ENCODE measurements at places on chromosomes 5 and 9.

DNA sequence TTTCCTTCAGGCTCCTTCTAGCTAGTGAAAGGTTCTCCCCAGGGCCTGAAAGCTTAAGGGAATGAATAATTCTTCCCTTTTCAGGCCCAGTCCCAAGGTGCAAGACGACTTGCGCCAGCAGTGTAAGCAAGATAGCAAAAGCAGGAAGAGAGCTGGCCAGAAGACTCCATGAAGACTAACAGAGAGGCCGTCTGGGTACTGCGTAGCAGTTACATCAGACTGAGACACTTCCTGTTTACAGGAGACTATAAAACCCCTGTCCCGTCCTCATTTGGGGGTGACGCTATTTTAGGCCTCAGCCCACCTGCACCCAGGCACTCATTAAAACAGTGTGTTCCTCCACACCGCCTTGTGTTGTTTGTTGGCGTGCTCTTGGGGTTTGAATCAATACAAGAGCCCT is 90.7 kb upstream of the MOCS2 start:
- DNase-seq, result no peak

GRCh38 chr5:111117136-111117535 is 25.0 kb downstream of the WDR36 start:
- no peak for DNase-seq

DNA sequence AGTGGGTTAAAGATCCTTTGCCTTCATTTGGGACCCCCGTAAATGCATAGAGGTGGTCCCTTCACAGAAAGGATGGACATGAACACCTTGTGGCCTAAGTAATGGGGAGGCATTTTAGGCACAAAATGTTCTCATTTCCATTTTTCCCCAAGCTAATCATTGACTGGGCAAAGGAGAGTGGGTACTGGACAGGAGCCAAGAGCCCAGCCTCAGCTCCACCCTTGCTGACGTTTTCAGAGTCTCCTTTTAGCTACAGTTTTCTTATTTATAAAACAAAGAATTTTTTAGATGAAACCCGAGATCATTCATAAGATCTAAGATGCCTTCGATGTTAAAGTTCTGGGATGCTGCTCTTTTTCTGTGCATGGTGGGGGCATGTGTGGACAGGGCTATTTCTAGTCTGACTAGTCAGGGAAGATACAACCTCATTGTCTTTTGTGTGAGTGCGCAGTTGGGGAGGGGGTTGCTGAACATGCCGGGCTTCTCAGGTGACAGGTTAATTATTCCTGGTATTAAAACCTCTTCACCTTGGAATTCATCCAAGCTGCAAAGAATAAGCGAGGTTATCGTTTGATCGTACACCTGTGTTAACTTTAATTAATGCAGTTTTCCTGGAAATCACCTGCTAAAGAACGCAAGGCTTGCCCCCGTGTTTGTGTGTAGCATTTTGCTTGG is 48.4 kb downstream of the ADAMTS16 start:
- DNase-seq, result no peak

GRCh38 chr9:114416290-114416689 is 28.5 kb upstream of the AKNA start:
- no peak for DNase-seq

DNA sequence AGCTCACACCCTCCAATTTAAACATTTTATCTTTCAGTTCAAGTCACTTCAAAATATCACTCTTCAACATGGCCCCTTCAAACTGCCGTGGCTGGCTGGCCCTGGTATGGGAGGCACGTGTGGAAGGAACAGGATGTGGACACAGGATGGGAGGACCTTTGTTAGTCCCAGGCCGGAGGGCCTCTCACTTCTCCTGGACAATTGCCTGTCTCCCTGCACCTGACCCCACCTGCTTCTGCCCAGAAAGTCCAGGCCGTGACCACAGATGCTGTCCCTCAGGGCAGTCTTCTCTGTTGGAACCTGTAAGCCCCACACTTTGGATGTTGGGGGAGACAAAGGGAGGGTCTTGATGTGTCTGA is 19.4 kb downstream of the AMBP start:
- no peak for DNase-seq

DNA sequence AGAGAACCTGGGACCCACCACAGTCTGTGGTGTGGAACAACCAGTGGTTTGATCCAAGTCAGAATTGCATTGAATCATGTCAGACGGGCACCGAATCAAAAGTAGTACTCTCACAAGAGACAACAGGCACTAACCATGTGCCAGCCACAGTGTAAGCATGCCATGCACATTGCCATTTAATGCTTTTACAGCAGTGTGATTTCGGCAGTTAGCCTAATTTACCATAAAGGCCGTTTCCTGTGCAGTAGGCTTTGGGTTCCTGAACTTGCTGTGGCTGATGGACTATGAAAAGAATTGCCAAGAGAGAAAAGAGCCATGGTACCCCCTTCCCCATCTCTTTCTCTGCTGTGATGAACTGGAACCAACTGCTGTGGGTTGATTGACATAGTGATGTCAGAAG is 540.6 kb downstream of the EBF1 start:
- peak; percentile 26 for DNase-seq

- DNase-seq, result no peak
Observed at GRCh38 chr9:3515405-3515804, 10.4 kb downstream of the RFX3 start.

DNA sequence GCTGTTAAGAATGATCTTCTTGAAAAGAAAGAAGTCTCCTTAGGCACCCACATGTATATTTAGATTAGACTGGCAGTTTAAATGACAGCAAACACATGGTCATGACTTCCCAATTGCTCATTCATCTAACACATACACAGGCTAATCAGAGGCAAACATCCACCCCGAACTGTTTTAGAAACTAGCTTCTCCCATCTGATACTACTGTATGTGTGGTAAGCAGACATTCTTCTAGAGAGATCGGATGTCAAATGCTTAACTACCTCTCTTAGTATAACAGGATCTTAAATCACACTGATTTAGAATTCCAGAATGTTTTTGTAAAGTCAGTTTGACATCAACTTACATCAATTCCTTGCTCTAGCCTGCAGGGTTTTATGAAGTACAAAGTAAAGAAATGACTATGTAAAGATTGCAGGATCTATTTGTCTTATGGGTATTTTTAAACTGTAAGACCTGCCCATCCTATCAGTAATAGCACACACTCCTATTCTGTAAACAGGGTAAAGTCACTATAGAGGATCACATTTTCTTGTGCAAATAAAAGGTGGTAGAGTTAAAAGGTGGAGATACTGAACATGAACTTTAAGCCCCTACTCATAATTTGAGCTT is 239.7 kb downstream of the MLLT3 start:
- DNase-seq, result peak; percentile 24

DNA sequence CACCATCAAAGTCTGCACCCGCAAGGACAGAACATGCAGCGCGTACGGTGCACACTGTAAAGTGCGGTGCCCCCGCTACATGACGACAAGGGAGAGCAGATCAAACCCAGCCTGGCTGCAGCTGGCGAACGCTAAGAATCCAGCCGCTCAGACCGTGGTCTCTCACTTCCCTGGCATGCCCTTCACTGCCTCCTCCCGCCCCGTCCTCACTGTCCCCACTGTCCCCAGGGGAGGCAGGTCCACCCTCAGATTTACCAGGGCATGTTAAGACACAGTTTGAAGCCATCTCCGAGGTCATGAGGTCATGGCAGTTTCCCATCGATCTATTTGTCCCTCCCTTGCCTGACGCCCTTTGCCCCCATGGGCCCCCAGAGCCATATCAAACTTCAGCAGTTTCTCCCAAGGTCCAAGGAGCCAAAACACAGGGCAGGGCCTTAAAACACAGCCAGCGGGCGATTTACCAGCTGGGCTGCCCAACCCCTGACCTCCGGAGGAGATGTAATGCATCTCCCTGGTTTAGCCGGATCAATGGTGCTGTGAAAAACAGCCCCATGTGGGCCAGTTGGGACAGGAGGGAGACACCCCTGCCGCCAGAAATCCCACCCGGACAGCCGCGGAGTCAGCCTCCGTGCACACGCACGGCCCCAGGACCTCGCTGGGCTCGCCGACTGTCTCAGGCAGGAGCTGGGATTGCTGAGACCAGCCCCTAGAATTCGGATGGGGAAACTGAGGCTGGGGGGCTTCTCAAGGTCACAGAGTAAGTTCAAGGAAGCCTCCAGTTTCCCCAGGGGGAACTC is 52.3 kb upstream of the FUBP3 start:
- DNase-seq, result no peak

GRCh38 chr9:18564018-18564880 is 90.3 kb downstream of the ADAMTSL1 start:
- DNase-seq, result no peak

- no peak for DNase-seq
Observed at GRCh38 chr5:160287378-160288051, 24.8 kb downstream of the CCNJL start.

GRCh38 chr9:104861397-104861796 is 66.6 kb downstream of the ABCA1 start:
- DNase-seq, result no peak

GRCh38 chr5:54518818-54519508 is 1.4 kb downstream of the SNX18 start:
- no peak for DNase-seq

GRCh38 chr9:6855860-6856259 is 98.1 kb downstream of the KDM4C start:
- no peak for DNase-seq

DNA sequence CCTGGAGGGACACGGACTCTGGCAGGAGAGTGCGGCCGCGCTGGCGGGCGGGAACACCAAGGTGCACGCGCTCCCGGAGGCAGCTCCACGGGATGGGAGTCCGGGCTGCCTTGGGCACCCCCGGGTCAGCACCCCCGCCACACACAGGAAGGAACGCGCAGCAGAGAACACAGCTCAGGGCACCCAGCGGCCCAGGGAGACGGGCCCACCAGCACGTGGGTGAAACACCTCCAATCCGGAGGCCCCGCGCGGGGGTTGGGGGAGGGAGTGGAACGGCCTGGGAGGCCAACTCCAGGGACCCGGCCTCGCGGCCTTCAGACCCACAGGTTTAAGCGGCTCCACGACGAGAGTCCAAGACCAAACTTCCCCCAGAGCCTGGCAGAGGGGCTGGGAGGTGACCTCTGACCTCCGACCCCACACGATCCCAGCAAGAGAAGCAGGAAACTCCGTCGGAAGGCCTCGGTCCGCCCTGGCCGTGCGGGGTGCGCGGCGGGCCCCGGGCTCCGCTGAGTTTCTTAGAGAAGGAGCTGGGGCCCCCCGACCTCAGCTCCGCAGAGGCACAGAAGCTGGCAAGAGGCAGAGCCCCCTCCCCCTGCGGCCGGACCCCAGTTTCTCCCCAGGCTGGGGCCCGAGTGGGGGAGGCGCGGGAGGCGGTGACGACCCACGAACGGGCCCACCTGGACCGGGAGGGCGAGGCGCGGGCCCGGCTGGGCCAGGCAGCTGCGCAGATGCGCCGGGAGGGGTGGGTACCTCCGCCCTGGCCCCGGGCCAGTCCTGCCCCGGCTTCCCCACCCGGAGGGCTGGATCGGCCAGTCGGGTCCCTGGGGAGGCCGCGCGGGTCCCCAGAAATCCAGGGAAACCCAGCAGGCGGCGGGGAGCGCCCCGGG is 851 bp downstream of the NACC2 start:
- DNase-seq, result no peak

- DNase-seq, result no peak
Observed at GRCh38 chr9:134768709-134769351, 111.8 kb upstream of the FCN2 start.

DNA sequence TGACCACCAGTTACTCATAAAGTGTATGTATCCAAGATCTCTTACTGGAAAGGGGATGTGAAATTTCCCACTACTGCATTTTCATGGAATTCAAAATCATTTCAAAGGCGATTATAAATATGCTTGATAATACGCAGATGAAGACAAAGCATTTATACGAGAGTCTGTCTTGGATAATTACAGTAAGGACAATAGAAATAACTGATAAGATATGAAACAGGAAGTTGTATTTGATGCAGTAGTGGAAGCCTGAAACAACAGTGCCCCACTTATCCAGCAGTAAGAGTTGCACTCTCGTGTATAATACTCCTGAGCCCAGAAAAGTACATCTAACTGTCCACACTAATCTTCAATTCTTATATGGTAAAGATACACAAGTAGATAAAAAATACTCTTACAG is 188.7 kb upstream of the POU5F2 start:
- no peak for DNase-seq

DNA sequence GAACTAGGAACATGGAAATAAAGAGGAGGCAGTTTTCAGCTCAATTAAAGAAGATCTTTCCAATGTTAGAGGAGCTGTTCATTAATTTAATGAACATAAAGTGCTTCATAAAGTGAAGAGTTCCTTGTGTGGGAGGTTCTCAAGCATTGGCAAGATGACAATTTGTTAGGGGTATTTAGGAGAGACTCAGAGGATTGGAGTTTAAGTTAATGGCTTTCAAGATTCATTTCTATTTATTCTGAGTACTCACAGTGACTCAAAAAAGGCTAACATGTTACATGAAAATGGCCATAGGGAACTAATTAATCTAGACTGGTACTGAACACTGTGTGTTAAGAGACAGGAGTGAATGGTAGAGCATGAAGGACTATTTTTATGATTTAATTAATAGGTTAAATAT is 55.4 kb upstream of the CDH12 start:
- DNase-seq, result no peak

DNA sequence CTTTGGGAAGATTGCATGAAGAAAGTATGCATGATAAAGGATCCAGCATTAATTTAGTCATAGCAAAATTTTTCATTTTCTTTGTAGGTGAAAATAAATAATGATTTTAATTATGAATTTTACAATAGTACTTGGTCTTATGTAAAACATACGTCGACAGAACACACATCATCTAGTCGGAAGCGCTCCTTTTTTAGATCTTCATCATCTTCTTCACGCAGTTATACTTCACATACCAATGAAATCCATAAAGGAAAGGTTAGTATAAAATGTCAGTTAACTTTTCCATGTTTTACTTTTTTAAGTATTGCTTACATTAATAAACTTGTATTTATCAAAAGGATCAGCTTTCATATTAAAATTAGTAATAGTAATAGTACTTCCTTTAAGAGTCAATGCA is 35.8 kb downstream of the C7 start:
- no peak for DNase-seq

GRCh38 chr5:140355546-140355945 is 4.4 kb upstream of the SLC4A9 start:
- no peak for DNase-seq

DNA sequence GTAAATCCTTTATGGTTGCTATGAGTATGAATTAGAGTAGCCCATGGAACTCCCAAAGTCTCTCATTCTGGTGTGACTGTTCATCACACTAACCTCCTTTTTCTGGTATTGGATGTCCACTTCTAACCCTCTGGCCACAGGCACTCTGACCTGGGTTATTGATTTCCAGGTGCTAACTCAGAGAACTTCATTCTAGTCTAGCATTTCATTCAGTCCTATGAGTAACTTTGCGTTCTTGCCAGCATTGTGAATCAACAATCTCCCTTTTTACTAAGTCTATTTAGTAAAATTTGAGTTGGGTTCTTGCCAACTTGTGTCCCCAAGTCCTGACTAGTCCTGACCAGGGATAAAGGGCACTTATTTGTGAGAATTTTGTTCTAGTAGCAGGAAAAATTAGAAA is 103.5 kb downstream of the SNX18 start:
- no peak for DNase-seq

- DNase-seq, result no peak
Observed at GRCh38 chr9:134476272-134476941, 150.2 kb downstream of the RXRA start.

Data from GM12865 (cell line).